ENCODE measurements at places on chromosomes 7 and 10.

DNA sequence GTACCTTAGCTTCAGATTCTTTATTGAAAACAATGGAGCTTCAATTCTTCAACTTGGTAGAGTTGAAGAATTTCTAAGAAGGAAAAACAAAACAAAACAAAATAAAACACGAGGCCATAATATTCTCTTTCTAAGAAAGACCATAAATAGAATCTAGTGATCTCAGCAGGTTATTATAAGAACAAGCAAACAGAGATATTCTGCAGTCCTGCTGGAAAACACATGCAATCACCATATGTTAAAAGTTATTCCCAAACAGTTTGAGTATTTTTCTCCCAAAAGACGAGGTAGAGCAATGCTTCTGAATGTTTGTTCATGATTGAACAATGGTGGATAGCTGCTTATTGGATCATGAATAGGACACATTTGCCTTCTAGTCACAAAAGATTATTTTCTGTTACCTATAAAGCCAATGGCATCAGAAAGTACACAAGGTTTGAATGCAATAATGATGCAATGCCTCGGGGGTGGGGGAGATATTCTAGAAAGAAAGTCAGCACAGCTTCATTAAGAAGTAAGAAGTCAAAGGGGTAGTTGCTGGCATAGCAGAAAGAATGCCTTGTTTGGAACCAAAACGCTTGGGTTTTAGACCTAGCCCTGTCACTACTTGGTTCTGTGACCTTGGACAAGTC, 59.3 kb downstream of the CREB3L2 start:
- DNase-seq, result no peak

DNA sequence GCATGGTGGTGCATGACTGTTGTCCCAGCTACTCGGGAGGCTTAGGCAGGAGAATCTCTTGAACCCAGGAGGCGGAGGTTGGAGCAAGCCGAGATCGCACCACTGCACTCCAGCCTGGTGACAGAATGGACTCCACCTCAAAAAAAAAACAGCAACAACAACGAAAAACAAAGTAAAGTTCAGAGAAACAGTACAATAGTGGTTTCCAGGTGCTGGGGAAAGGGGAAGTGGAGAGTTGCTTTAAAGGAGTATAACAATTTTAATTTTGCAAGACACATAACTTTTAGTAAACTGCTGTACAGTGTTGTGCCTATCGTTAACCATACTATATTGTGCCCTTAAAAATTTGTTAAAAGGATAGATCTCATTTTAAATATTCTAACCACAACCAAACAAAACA, 662.7 kb upstream of the POT1 start:
- no peak for DNase-seq

- no peak for DNase-seq
Observed at GRCh38 chr10:97713339-97713825, at the start of gene MARVELD1. MARVELD1 (plus strand) TSS chr10:97713730; CDS start chr10:97713877, 147 bp downstream.

GRCh38 chr10:23453465-23453864, 14.6 kb downstream of the OTUD1 start:
- no peak for DNase-seq

- DNase-seq, result no peak
Observed at GRCh38 chr10:114806562-114807391, 14.8 kb upstream of the FHIP2A start.

- DNase-seq, result no peak
Observed at GRCh38 chr10:71493741-71494140, 97.0 kb downstream of the CDH23 start.

GRCh38 chr10:5442065-5442989, 30.0 kb downstream of the NET1 start:
- DNase-seq, result no peak

DNA sequence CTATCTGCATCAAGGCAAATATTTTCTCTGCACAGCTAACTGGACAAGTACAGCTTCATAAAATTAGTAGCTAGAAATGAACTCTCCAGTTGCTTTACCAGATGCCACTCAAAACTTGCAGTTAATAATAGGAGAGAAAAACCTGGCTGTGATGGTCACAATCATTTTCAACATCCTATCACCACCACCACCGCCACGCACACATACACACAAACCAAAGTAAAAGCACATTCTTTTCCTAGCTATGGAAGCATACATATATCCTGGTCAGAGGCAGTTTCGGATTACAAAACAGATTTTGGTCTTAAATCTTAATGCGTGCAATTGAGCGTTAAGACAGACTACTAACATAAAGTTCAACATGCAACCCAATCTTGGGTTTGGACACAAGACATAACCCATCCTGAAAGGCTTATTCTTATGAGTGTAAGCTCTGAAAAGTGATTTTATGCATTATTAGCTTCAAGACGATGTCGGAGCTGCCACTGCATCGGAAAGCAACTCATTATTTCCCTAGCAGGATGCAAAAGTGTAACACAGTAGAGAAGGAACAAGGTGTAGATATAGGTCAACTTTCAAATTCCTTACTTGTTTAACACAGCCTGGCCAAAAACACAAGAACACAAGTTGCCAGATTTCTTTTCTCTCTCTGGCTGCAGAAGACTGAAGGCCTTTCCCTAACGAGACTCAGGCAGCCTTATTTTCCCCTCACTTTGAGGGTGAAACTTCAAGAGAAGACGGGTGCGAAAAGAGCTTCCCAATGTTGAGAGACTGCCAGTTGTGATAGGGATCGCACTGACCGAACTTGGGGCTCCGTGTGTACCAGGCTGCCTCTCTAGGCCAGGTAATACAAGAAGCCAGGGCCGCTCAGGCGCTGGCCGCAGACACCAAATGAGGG, 1.2 kb downstream of the CACUL1 start:
- DNase-seq, result no peak

DNA sequence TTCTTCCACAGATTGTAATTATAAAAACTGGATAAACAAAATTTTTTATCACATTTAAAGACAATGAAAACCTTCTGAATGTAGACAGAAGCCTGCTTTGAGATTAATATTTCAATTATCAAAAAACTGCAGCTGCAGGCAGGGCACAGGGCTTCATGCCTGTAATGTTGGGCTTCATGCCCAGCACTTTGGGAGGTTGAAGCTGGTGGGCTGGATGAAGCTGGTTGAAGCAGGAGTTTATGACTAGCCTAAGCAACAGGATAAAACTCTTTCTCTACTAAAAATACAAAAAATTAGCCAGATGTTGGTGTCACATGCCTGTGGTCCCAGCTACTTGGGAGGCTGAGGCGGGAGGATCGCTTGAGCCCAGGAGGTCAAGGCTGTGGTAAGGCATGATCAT, 41.2 kb downstream of the PDZD8 start:
- no peak for DNase-seq

DNA sequence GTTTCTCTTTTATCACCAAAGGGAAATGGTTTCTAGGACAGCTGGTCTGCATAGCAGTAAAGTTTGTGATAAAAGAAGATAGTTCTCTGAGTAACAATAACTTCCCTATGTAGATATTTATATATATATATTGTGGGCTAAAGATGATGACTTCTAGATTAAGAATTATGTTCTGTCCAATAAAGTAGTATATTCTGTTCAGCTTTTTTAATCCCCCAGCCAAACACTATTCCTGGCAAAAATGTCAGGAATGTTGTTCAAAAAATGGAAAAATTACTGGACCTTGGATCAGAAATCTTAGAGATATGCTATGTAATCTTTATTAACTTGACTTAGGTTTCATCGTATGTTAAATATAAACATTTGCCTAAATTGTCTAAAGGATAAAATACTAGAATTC, 136.3 kb upstream of the GNAI1 start:
- no peak for DNase-seq

DNA sequence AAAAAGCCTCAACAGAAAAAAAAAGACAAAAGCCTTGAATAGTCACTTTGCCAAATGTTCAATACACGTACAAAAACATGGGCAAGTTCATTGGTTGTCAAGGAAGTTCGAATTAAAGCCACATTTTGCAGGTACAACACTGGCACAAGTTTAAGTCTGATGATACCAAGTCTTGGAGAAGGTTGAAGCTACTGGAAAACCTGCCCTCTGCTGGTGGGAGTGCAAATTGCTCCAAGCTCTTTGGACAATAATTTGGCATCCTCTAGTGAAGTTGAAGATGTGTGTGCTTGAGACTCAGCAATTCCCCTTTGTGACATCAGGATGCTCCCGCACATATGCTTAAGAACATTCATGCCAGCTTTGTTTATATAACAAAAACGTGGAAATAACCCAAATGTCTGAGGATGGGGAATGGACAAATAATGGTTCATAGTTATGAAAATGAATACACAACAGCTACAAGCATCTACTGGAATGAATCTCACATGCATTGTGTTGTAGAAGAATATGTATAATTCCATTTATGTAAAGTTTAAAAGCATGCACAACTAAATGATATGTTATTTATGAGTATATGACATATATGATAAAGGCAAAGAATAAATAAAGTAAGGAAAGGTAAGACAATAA, 120.0 kb upstream of the PLPP4 start:
- peak; percentile 13 for DNase-seq
